ENCODE measurements at places on chromosomes 1 and 21. TPM values are rescaled to one million over a fixed set of nuclear protein-coding genes. Genes with fewer than 3 reads are reported as not detected.

ADAMTS5 gene
- total RNA-seq = 1.7 TPM

SPRR4 gene
- total RNA-seq = not detected

PODN gene
- 27.4 TPM for total RNA-seq

CCDC27 gene
- not detected for total RNA-seq

TSSK3 gene
- 2.6 TPM for total RNA-seq

DNA sequence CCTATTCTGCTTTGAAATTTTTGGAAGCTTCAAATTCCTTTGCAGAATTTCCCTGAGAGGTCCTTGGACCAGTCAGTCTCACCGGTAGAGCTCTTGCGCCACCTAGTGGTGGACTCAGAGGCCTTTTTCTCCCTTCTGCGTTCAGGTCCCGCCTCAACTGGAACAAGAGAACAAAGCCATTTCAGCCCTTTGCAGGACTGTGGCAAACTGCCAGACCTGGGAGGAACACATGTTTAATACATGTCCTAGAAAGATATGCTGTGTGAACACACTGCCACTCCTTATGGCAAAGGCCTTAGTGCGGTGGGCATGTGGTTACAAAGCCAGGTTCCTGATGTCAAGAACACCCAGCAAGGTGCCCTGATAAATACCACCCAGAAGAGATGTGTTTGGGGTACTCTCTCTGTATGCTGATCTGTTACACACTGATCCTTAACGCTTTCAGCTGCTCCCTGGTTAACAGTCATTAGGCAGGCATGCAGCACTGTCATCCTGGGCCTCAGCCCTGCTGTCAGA, 82.2 kb upstream of the SSX2IP start:
- H3K4me3 ChIP-seq = no peak overlapping the region
- H3K36me3 ChIP-seq = no peaks in the 10 kb centered on the region
- no peak overlapping the region for H3K27ac ChIP-seq

DNA sequence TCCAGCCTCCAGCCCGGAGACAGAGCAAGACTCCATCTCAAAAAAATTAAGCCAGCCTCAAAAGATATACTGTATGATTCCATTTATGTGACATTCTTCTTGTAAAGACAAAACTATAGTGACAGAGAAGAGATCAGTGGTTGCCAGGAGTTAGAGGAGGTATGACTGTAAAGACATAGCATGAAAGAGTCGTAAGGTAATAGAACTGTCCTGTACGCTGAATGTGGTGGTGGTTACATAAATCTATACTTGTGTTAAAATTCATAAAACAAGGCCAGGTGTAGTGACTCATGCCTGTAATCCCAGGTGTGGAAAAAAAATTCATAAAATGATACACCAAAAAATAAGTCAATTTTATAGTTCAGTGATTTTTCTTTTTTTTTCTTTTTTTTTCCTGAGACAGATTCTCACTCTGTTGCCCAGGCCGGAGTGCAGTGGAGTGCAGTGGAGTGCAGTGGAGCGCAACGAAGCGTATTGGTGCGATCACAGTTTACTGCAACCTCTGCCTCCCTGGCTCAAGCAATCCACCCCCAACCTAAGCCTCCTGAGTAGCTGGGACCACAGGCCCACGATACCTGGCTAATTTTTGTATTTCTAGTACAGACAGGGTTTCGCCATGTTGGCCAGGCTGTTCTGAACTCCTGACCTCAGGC, 84.9 kb upstream of the CXADR start:
- H3K36me3 ChIP-seq = no peaks in the 10 kb centered on the region
- no peak for DNase-seq
- no peak overlapping the region for H3K4me3 ChIP-seq
- H3K27ac ChIP-seq = no peak overlapping the region
- H3K4me1 ChIP-seq = no peaks in the 10 kb centered on the region

DNA sequence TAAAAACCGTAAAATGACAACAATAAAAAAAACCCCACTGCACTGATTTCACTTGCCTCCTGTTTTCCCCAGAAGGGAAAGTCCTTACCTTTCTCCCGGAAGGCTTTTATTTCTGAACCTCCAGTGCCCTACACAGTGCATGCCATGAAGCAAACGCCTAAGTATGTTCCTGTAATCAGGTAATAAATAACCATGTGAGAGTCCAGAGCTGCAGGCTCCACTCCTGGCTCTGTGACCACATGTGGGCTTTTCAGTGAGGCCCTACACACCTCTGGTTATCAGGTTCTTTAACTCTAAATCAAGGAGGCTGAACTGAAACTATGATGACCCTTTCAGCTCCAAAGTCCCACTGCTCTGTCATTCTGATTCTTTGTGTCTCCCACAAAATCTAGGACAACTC, 20.8 kb upstream of the NR5A2 start:
- no peak for DNase-seq
- no peaks in the 10 kb centered on the region for H3K36me3 ChIP-seq
- H3K27me3 ChIP-seq = no peaks in the 10 kb centered on the region
- H3K27ac ChIP-seq = no peak overlapping the region
- H3K4me3 ChIP-seq = no peak overlapping the region

GRCh38 chr1:226248091-226248490, 24.6 kb downstream of the MIXL1 start:
- no peak for DNase-seq
- H3K36me3 ChIP-seq = peaks cover 33% of the 10 kb centered on the region
- no peak overlapping the region for H3K4me3 ChIP-seq
- peaks cover 18% of the 10 kb centered on the region for H3K4me1 ChIP-seq

DNA sequence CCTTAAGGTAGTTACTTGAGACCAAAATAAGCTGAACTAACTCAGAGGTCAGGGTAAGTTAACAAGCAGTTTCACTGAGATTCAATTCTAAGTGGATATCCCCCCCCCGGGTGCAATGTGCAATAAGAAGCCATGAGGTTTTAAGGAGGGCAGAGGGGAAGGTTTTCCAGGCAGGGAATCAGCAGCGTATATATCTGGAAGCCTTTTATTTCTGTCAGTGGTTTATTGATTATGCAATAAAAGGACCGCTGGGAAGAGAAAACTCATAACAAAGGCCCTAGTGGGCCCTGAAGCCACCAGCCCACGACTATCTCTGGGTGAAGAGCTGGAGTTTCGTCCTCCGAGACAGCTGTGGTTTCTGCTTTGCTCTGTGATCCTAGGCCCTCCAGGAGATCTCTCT, 53.1 kb upstream of the CTPS1 start:
- H3K4me3 ChIP-seq = no peak overlapping the region
- no peak for DNase-seq
- no peaks in the 10 kb centered on the region for H3K27me3 ChIP-seq
- H3K36me3 ChIP-seq = no peaks in the 10 kb centered on the region

DNA sequence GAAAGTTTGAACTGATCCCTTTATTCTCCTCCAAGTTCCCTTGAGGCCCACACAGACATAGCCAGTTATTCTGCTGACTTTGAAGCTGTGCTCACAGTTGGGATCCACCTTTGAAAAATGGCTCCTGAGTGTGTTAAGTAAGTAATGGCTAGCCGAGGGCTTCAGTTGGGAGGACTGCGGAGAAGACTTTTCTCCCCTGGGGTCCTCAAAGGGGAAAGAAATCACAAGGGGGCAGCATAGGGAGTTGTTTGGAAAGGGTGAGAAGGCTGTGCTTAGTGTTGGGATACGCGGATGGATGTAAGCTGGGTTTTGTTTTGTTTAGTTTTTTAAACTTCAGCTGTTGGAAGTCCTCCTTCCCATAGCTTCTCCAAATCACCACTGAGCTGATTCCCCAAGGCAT, 8.3 kb downstream of the PGM1 start:
- H3K4me3 ChIP-seq = no peak overlapping the region
- no peak for DNase-seq
- H3K4me1 ChIP-seq = no peaks in the 10 kb centered on the region
- H3K36me3 ChIP-seq = no peaks in the 10 kb centered on the region
- no peaks in the 10 kb centered on the region for H3K27me3 ChIP-seq
- H3K27ac ChIP-seq = no peak overlapping the region

DNA sequence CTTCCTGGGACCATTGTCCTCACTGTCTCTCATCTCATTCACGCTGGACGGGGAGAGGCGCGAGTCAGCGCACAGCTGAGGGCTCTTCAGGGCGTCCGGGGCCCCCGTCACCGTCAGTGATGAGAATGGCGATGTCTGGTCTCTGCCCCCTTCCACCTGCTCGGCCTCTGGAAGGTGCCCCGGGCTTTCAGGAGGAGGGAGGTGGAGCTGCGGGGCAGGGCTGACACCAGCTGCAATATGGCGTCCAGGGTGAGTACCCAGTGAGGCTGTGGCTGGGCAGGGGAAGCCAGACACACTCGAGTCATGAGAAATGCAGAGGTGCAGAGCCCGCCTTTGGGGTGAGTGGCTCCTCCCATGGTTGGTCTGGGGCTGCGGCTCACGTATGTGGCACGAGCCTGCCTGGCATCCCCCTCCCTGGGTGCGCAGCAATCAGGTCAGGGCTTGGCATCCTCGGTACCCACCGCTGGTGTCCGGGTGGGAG, 15.1 kb downstream of the MORN1 start:
- no peaks in the 10 kb centered on the region for H3K36me3 ChIP-seq
- H3K27me3 ChIP-seq = no peaks in the 10 kb centered on the region
- no peak overlapping the region for H3K4me3 ChIP-seq
- peaks cover 3% of the 10 kb centered on the region for H3K4me1 ChIP-seq
- DNase-seq = no peak

DNA sequence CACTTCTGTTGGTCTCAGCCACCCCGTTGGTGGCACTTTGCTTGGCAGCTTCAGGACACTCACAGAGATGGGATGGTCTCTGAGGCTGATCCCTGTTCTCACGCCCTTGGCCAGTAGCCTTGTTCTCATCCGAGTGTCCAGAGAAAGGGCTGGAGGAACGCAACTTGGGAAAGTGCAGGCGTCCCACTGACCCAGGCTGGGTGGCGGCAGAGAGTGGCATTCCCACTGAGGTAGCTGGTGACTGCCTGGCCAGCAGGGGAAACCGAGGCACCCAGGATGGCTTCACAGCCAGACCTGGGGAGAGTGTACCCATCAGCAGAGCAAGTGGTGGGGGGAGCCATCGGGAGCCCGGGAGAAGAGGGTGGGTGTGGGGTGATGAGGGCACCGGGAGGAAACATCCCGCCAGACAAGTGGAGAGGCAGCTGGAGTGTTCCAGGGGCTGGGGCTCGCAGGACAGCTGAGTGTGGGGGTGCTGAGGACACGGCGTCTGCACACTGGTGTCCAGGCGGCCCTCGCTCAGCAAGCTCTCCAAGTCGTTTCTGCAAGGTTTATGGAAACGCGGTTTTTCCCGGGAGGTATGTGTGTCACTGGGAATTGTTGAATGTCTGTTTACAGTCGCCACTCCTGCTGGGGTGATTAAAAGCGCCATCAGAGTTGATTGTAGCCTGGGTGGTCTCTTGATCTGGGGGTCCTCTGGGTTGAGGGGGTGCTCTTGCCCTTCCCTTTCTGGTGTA, 97.8 kb downstream of the SIK1 start:
- H3K4me3 ChIP-seq = no peak overlapping the region
- H3K36me3 ChIP-seq = no peaks in the 10 kb centered on the region
- H3K27ac ChIP-seq = no peak overlapping the region
- no peaks in the 10 kb centered on the region for H3K27me3 ChIP-seq
- H3K4me1 ChIP-seq = peaks cover 3% of the 10 kb centered on the region
- no peak for DNase-seq

DNA sequence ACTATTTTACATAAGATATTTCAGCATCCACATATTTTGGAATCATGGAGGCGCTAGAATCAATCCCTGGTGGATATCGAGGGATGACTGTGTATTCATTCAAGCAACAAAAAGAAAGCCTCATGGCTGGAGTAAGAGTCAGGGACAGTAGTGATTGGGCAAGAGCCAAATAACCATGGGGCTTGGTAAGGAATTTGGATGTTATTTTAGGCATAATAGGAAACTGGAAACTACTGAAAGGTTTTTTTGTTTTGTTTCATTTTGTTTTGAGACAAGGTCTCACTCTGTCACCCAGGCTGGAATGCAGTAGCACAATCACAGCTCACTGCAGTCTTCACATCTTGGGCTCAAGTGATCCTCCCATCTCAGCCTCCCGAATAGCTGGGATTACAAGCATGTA, 33.8 kb upstream of the EYA3 start:
- H3K27me3 ChIP-seq = no peaks in the 10 kb centered on the region
- H3K27ac ChIP-seq = no peak overlapping the region
- no peaks in the 10 kb centered on the region for H3K36me3 ChIP-seq
- no peak overlapping the region for H3K4me3 ChIP-seq

DNA sequence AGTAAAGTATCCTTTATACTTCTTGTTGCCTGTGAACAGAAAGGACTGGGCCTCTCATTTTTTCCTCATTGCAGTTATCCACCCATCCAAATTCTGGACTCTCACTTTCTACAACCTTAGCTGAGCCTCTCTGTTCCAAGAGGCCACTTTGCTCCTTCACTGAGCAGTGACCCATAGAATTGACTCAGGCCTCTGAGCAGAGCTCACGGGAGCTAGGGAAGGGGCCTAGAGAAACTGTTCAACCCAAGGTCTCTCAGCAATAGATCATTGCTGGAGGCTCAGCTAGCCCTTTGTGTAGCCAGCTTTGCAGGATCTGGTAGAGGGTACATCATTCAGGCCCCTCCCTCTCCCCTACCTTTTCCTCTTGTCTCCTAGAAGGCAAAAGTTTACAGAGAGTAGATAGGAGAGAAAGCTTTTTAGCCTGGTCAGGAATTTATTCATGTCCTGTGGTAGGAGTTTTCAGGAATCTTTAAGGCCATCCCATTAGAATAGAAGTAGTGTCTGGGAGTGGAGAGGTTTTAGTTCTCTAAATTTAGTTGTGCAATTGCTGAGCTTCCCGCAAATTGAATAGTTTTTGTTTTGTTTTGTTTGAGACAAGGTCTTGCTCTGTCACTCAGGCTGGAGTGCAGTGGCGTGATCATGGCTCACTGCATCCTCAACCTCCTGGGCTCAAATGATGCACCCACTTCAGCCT, 6.7 kb downstream of the INTS3 start:
- DNase-seq = no peak
- peak overlapping the region; percentile 49 for H3K27ac ChIP-seq
- peaks cover 21% of the 10 kb centered on the region for H3K4me1 ChIP-seq
- H3K27me3 ChIP-seq = no peaks in the 10 kb centered on the region
- no peaks in the 10 kb centered on the region for H3K36me3 ChIP-seq
